ENCODE measurements at places on chromosomes 13 and 19.

DNA sequence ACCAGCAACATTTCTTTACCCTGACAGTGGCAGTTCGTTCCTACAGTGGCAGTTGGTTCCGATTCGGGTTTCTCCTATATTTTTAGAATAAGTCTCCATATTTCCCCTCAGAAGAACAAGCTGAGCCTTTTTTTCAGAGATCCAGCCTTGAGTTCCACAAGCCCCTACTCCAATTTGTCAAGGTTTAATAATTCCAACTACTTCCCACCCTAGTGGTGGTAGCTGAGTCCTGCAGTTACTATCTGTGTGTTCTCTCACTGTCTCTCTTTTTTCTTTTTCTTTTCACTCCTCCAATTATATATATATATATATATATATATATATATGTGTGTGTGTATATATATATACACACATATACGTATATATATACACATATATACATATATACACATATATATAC is 1347.3 kb downstream of the PCDH9 start:
- DNase-seq: no peak

- no peak for DNase-seq
These were observed 4.5 kb downstream of the BICRA start for GRCh38 chr19:47613165-47614020.

- DNase-seq: no peak
These were observed 23.3 kb downstream of the RFX1 start for GRCh38 chr19:13982773-13983172.

DNA sequence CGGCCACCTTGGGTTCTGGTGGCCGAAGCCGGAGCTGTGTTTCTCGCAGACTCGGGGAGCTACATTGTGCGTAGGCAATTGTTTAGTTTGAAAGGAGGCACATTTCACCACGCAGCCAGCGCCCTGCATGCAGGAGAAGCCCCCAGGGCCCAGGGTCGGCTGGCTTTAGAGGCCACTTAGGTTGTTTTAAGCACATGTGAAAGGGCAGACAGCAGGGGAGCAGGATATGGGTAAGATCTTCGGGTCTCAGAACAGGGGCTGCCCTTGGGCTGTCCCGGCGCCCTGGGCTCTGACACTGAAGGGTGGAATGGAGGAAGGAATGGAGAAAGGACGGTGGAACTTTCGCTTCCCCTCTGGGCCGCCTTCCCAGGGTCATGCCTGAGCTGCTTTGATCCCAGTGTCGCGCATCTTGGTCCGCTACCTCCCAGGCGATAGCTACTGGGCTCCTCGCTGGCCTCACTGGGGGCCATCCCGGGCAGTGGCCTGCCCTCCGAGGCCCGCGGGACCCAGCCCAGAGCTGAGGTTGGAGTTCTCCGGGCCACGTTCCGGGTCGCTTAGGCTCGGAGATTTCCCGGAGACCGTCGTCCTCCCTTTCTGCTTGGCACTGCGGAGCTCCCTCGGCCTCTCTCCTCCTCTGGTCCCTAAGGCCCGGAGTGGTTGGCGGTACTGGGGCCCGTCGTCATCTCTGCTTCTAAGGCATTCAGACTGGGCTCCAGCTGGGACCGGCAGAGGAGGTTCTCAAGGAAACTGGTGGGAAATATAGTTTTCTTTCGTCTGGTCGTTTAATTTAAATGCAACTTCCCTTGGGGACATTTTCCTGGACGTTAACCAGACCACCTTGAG is 4.3 kb upstream of the POU4F1 start:
- DNase-seq: no peak

DNA sequence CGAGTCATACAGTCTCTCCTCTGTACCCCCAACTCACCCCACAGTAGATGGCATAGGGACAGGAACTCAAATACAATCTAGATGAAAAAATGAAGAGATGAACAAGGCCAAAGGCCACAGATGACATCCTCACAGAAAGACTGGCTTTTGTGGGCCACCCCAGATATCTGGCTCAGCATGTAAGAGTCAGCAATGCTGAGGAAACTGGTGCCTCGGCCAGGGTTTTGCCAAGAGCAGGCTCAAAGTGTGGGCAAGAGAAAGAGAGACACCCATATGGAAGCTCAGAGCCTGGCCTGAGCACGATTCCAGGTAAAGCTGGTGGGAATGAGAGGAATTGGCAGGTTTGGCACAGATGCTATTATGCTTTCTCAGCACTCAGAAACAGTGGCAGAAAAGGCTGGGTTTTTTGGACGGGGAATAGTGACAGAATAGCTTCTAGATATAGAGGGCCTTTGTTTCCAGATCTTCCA is 460.6 kb downstream of the FOXO1 start:
- DNase-seq: no peak

GRCh38 chr13:21175656-21176214 is 617 bp downstream of the SKA3 start:
- DNase-seq: no peak
